ENCODE measurements at places on chromosomes 6 and 20.

- DNase-seq, result no peak
These were observed 218.6 kb upstream of the MOCS1 start for GRCh38 chr6:40152701-40153436.

GRCh38 chr6:113103634-113104361 is 753.3 kb upstream of the MARCKS start:
- DNase-seq, result no peak

GRCh38 chr6:3723251-3723650 is 28.3 kb downstream of the PXDC1 start:
- DNase-seq, result no peak

DNA sequence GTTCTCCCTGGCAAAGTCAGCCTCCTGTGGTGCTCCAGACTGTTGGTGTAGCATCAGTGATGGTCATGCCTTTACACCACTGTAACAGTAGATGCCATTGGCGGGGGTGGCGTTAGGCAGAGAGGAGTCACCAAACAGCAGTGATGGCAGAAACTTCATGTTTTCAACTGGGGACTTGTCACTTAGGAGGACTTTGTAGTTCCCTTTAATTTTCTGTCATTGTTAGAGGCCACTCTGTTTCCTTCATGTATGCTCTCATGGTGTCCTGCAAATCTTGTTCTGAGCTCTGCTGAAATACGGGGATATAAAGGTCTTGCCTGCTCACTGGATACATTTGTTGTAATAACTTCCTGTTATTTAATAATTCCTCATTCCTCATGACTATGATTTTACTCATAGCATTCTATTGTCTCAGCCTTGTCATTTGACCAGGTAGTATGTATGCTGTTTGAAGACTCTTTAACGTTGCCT is 4.6 kb downstream of the MAP3K4 start:
- DNase-seq, result no peak

- DNase-seq, result no peak
These were observed 220.4 kb downstream of the FARS2 start for GRCh38 chr6:5481750-5482149.

DNA sequence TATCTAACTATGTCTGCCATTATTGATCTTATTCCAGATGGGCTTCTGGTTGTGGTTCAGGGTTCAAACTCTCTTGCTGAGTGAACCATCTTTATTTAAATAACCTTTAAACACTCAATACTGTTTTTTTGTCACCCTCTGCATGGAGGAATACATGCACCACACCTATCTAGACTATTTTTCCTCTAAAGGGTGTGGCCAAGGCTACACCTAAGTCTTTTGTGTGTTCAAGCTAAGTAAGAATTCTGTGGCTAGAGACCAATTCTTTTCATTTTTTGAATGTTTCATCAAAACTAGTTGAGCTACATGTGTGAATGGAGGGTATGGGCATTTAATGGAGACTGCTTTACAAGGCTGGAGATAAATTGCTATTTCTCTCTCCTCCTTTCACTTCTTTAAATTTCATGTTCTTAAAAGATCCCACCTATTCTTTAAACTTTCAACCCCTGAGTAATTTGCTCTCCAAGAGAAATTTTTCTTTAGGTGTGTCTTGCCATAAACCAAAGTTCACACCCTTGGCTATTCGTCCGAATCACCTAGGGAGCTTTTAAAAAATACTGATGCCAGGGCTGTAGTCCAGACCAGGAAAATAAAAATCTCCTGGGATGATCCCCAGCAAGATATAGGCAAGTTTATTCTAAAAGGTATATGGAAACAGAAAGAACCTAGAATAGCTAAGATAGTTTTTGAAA is 24.8 kb upstream of the MBOAT1 start:
- DNase-seq, result no peak

DNA sequence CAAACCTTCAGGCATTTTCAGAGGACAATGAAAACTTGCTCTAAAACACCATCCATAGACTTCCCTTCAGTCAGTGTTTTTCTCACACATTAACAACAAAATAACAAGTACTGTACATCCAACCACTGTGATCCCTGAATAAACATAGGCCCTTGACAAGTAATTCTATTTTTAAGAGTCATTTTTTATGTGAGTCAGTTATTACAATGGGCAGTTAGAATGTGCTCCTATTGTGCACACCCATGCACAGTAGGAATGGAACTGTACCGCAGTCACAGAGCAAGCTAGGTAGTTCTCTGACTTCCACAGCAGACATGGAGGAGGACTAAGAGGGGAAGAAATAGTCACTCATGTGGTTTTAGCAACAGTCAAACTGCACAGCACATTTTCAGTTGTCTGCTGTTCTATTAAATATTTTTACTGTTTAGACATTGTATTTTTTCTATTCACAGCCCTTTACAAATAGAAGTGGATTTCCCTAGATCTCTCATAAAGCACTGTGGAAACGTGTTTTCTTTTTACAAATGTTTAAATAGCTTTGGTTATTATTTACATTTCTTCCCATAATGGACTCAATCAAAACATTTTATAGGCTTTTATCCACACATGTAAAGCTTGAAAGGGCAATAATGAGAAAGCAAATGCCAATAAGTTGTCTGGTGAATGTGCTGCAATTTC is 100.4 kb downstream of the JAG1 start:
- no peak for DNase-seq

GRCh38 chr20:6122111-6122872 is 538 bp downstream of the FERMT1 start:
- DNase-seq, result no peak

DNA sequence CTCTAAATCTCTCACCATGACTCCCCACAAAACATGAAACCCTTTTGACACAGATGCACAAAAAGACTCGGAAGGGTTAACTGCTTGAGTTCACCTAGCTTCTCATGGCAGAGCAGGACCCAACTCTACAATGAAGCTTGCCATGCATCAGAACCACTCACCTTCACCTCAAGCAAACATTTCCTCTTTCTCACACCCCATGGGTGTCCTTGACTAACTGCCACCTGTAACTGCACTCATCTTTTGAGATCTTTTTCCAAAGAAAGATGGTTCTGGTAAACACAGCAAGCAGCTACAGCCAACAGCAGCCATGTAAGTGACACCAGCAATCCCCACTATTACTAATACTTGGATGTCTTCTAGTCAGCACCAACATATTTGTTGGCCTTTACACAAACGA is 76.5 kb downstream of the EFHC1 start:
- DNase-seq, result no peak

DNA sequence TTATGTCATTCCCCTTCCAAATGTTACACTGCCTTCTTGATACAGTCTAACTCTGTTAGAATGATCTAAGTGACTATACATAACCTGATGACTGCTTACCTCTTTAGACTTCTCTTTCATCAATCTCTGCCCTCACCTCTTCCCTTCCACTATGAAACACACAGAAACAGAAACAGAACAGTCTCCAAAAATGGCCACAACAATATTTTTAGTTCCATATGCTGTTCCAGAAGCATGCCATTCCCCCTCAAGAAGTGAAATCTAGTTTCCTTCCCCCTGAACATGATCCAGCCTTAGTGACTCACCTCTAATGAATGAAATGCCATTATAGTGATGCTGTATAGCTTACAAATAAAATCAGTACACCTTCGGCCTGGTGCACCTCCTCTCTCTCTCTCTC is 229.3 kb upstream of the TENT5A start:
- no peak for DNase-seq

DNA sequence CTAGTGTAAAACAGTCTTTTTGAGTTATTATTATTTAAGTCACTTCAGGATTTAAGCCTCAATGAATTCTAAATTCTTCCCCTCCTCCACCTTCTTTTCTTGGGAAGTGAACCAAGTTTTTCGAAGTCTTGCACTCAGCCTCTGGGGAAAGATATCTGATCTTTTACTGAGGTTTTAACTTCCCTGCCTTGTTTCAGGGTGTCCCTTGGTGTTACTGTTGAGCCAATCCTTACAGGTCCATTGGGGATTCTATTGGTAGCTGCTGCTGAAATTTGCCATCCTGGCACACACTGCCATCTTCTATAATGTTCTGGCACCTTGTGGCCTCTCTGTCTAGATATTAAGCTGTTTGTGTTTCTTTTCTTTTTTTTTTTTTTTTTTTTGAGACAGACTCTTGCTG is 31.7 kb downstream of the BEND6 start:
- no peak for DNase-seq

DNA sequence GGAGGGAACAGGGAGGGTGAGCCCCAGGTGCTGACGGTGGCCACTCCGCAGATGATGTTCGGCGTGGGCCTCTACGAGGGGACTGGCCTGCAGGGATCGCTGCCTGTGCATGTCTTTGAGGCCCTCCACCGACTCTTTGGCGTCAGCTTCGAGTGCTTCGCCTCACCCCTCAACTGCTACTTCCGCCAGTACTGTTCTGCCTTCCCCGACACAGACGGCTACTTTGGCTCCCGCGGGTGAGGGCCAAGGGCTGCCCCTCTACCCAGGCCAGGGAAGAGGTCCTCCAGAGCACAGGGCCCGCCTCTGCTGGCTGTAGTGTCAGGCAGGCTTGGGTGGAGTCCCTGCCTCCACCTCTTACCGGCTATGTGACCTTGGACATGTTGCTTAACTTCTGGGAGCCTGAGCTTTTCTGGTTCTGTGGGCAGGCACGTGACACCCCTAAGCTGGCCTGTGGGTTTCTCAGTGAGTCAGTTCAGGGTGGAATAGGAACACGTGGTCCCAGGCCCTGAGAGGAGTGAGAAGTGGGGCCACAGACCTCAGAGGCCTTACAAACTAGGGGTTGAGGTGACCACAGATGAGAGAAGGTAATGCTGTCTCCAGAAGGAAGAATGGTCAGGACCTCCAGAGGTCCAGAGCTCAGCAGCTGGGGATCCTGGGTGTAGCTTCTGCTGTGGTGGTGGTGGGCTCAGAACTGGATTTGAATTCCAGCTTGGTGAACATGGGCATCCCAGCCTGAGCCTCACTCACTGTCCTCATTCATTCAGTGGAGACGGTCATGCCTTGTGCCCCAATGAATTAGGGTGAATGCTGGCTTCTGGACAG is 11.9 kb downstream of the PCIF1 start:
- no peak for DNase-seq

GRCh38 chr6:96948631-96949030 is 24.1 kb downstream of the KLHL32 start:
- no peak for DNase-seq

- DNase-seq, result no peak
These were observed 432.8 kb downstream of the CD83 start for GRCh38 chr6:14550410-14550809.

DNA sequence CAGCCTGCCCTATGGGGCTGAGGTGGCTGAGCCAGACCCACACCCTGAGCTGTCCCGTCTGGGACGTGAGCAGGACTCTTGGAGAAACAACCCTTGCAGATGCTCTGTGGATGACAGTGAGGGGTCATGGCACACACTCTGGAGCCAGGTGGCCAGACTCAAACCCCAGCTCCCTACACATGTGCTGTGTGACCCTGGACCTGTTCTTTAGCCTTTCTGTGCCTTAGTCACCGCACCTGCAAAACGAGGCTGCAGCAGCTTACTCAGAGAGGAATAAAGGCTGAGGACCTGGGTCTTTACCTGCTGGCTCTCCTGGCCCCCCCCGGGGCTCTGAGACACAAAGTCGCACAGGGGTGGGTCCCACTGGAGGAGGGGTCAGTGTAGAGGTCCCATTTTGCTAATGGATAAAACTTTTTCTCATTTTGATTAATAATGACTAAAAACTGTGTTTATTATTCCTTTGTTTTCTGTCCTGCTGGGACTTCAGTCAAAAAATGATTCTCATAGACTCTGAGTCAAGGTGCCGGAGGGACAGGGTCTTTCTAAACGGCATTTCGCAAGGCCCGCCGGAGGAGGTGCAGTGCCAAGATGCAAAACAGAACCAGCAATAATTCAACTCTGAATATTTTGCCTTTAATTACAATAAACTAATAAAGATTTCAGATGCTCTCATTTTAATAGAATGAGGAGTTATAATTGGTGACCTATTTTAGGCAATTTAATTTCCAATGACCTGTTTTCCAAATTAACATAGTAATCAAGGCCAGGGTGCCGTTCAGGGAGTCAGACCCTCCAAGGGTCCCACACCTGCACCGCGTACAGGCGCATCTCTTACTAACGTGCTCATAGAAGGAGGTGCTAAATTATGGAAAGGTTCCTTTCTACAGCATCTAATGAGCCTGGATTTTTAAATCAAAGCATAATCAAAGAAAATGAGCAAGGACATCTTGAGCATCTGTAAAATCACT is 62.4 kb downstream of the YTHDF1 start:
- no peak for DNase-seq

- no peak for DNase-seq
These were observed at the start of gene TGM2 for GRCh38 chr20:38165089-38165965. Gene TGM2 (minus strand): TSS chr20:38165270. CDS start chr20:38165198, 72 bp downstream.

GRCh38 chr6:139051396-139052060 is 23.0 kb downstream of the ABRACL start:
- DNase-seq, result no peak

- DNase-seq, result no peak
These were observed 731.9 kb upstream of the FLRT3 start for GRCh38 chr20:15069355-15069754.

GRCh38 chr6:74458536-74458935 is 747.3 kb downstream of the COL12A1 start:
- DNase-seq, result no peak

GRCh38 chr6:142482974-142483373 is 181.2 kb downstream of the ADGRG6 start:
- DNase-seq, result no peak

- no peak for DNase-seq
These were observed 474.4 kb upstream of the HSF2 start for GRCh38 chr6:121925024-121925423.

DNA sequence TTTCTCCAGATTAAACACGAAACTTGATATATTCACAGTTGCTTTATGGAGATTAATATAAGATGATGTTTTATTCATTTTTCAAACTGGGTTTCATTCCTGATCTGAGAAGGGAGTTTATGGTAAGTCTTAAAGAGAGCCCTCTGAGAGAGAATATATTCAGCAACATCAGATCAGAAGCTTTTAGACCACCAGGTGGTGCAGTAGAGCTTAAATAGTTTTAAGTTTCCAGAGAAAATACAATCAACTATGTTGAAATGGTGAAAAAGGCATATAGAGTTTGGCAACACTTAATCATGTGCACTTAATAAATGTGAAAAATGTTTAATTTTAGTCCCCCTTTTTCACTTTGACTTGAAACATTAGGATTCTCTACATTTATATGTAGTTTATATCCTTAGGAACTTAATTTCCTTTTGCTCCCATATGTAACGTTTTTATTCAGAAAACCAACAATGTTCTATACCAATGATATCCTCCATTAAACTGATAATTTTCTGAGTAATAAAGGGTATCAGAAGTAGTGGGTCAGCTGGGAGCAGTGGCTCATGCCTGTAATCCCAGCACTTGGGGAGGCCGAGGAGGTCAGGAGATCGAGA is 86.4 kb upstream of the CLDN20 start:
- no peak for DNase-seq

GRCh38 chr20:16916165-16916564 is 168.0 kb downstream of the OTOR start:
- DNase-seq, result no peak
